ENCODE measurements at places on chromosomes 12 and 14.

DNA sequence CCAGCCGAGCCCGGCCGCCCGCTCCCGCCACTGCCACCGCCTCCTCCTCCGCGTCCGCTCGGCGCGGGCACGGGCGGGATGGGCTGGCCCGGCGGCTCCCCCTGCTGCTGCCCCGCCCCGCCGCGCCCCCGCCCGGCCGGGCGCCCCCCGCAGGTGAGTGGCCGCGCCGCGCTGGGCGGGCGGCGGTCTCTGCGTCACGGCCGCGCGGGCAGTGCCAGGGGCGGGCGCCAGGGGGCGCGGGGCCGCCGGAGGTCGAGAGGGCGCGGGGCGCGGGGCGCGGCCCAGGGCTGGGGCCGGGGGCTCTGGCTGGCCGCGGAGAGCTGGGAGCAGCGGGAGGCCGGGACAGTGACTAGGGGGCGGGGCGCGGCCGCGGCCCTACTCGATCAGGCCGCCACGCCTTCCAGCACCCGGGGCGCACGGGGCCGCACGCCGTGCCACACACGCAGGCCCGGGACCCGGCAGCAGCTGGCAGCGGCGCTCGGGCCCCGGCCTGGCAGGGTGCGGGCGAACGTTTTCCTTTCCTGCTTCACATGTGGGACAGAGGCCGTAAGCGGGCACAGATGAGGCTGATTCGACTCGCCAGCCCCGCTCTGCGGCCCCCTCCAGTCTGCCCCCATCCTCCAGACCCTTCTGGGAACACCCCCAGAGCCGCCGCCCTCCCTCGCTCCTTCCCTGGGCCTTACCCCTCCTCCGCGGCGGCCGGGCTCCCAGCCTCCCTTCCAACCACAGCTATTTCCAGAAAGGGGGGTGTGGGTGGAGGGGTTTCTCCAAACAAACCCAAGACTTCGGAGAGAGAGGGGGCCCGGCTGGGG is 2.4 kb upstream of the TNS2 start:
- peak; percentile 74 for DNase-seq

GRCh38 chr14:97581016-97581415 is 783.8 kb downstream of the VRK1 start:
- no peak for DNase-seq

DNA sequence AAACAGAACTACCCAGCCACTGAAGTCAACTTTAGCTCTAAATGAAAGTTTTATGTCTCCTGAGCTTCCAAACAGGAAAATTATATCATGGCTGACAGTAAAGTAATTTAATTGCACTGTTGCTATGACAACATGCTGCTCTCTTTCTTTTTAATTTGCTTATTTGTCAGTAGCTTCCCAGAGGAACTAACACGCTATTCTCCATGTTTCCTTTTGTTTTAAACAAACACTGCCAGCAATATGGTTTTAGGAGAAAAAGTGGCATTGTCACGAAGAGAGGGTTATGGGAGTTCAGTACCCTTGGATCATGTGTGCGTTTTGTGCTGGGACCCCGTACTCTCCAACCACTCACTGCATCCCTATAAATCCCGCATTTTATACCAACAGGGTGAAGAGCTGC is 1.9 kb downstream of the FOXN3 start:
- no peak for DNase-seq

GRCh38 chr12:125944446-125944845 is 879.2 kb downstream of the AACS start:
- DNase-seq, result no peak

GRCh38 chr14:70926235-70926830 is 19.1 kb downstream of the PCNX1 start:
- DNase-seq, result no peak

DNA sequence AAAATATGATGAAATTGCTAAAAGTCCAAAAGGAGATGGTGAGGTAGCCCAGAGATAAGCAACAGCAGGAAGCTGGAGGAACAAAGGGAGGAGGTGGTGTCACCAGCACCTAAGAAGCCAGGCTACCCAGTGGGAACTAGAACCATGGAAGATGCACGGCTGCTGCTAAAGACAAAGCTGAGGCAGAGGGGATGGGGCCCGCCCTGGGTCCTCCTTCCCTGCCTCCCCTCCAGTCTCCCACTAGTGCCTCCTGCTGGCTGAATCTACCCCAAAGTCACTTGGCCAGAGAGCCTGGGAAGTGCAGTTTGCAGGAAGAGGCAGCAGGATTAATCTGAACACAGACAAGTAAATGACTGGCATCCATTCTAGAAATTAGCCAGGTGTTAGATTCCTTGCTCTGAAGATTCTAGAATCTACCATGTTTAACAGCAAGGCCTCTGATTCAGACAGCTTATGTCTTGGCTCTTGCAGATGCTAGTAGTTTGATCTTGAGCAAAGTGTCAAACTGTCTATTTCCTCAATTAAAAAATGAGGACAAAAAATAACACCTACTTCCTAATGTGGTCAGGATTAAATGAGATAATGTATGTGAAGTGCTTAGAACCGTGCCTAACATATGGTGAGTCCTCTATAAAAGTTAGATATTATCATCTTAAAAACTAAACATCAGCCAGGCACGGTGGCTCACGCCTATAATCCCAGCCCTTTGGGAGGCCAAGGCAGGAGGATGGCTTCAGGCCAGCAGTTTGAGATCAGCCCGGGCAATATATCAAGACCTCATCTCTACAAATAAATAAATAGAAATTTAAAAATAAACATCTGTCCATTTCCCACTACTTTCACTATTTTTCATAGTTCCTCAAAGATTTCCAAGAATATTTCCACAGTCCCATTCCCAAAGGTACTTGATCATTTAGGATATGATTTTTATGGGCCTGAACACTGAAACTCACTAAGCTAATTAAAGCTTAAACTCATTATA is 5.8 kb upstream of the LRP10 start:
- no peak for DNase-seq

- no peak for DNase-seq
Measured at GRCh38 chr14:60984196-60984595, 3.2 kb downstream of the SLC38A6 start.

- DNase-seq, result peak; percentile 57
Measured at GRCh38 chr12:124764451-124764850, 99.2 kb downstream of the SCARB1 start.

DNA sequence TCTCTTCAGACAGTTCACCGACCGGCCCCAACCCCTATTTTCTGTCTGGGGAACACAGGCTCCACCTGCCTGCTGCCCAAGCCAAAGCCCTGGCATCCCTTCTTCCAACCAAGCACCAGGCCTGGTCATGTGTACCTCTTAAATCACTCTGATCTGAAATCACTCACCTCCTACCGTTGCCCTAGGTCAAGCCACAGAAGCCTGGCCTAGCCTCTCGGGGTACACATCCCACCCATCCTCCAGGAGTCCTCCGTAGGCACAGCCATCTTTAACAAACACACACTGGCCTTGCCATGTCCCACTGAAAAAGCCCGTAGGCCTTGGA is 81.8 kb downstream of the IRF2BPL start:
- DNase-seq, result no peak

DNA sequence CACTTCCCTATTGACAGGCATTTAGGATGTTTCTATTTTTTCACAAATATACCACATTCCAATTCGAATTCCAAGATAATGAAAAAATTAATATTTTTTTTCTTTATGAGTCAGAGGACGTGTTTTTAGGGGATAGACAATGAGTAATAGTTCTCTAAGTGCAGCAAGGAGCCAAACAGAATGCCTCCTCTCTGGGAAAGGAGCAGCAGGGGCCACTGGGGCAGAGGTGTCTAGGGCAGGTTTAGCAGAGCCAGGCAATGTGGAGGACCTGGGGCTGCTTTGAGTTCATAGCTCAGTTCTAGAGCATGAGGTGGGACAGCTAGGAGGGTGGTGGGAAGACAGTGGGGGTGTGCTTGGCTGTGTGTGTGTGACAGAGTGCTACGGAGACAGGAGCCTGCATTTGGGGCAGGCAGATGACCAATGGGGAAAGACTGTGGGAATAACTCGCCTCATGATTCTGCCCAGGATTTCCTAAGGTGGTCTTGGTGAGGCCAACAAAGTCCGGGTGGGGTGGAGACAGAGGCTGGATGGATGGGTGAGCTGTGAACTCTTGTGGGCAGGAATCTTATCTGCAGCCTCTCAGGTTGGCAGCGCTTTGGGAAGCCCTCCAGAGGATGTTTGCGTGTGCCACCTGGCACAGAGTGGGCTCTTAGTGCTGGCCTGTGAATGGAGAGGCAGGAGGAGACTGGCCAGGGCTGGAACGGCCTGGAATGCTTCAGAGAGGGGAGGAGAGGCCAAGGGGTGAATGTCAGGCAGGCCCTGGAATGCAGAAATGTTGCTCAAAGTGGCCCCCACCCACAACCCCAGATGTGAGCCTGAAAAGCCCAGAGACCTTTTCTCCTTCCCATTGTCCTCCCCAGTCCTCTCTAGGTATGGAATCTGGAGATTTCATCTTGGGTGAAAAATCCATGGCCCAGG is 2.4 kb upstream of the KRT7 start:
- no peak for DNase-seq

DNA sequence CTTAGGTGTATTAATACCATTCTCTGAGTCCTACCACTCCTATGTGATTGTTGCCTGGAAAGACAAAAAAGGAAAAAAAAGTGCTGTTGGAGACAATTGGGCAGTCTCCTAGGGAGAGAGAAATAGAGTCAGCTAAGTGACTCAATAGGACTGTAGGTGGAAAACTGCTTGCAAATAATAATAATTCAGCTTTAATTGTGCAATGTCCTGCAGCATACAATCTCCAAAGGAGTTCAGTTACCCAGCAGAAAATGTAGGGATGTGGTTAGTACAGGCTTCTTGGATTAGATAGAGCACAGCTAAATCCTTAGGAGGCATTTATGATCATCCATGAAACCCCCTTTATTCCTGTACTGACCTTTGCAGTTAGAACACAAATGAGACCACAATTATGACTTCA is 3.0 kb upstream of the SRSF9 start:
- DNase-seq, result no peak

DNA sequence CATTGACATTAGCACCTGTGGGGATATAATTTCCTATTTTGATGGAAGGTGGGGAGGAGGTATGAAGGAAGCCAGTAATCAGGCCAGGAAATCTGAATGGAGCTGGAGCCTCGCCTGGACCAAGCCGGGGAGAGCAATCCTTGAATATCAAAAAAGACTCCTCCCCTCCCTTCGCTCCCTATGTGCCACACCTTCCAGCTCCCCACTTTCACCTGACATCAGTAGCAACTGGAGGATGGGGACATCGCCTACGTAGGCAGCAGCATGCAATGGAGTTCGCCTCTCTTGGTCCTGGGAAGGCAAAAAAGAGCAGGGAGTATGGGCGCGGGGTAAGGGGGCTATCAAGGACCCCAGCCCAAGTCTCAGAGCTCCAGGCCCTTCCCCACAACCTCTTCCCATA is 1.1 kb downstream of the ANKRD52 start:
- no peak for DNase-seq

- no peak for DNase-seq
Measured at GRCh38 chr12:6313326-6313940, 3.0 kb downstream of the PLEKHG6 start.

DNA sequence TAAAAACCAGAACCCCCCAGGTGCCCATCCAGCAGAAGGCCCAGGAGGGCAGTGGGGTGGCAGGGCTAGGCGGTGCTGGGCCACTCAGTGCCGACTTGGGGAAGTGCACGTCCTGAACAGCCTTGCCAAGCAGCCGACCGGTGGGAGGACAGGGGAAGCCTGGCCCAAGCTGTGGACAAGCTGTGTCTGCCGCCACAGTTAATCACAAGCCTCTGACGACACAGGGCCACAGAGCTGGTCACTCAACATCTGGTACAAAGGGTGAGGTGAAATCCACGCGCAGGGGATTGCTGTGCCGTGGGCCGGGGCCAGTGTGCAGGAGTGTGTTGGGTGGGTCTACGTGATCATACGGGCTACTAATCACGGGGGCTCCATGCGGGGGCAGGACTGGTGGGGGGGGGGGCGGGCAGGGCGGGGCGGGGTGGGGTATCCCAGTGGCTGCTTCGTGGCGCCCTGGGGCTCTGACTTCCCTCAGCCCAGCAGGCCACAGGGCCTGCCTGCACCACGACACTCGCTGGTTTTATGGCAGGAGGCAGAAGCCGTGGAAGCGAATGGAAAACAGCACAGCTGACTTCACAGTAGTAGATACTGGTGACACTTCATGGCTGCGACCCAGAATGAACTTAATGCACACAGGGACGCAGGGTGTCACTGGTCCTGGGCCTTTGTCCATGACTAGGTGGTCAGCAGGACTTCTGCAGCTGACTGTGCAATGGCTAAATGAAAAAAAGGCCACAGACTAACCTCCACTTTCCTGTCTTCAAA is 10.2 kb downstream of the AMN start:
- DNase-seq, result no peak

GRCh38 chr12:94769047-94769420 is 118.7 kb upstream of the TMCC3 start:
- no peak for DNase-seq

DNA sequence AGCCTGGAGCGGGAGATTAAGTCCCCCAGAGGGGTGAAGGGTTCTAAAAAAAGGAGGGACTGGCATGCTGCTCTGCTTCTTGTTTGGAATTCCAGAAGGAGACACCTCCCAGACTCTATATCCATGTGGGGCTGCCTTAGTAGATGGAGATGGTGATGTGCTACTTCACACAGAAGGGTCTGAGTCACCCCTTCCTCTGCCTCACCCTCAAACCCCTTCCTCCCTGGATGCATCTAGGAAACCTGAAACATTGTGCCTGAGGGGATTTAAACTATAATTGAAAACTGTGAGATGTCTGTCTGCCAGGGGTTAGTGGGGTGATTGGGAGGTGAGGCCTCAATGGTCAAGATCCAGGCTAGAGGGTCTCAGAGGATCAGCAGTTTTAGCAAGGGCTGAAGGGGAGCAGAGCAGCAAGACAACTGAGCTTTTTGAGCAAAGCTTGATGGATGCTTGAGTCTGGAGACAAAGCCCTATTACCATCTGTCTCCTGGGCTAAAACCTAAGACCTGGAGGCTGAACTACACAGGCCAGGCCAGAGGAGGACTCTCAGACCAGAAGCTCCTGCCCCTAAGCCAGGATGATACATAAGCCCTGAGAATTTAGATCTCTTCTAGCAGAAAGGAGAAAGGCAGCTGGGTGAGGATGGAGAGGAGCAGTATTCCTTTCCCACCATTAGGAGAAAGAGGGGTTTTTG is 314.7 kb upstream of the ATP2B1 start:
- DNase-seq, result no peak

DNA sequence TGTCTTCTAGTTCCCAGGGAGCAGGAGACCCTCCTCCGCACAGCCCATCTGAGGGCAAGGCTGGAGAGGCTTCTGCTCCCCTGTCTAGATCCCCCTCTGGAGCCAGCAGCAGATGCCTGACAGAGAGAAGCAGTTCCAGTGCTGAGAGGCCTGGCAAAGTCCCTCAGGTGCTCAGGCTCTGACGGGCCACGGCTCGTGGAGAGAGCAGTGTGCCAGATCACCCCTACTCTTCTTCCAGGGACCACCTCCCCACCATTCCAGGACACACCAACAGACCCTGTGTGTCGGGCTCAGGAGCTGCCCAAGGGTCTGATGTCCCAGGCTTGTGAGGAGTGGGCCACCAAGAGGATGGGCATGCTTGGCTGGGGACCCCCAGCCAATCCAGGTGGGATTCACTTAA is 22.5 kb upstream of the C14orf180 start:
- DNase-seq, result no peak

GRCh38 chr12:67534681-67535080 is 113.9 kb upstream of the DYRK2 start:
- DNase-seq, result no peak

- peak; percentile 9 for DNase-seq
Measured at GRCh38 chr14:102922490-102923200, at the start of gene AMN. TSS of gene AMN (plus strand) at chr14:102922663. CDS start at chr14:102922689, 26 bp downstream.
